ENCODE measurements at places on chromosomes 7 and 10.

DNA sequence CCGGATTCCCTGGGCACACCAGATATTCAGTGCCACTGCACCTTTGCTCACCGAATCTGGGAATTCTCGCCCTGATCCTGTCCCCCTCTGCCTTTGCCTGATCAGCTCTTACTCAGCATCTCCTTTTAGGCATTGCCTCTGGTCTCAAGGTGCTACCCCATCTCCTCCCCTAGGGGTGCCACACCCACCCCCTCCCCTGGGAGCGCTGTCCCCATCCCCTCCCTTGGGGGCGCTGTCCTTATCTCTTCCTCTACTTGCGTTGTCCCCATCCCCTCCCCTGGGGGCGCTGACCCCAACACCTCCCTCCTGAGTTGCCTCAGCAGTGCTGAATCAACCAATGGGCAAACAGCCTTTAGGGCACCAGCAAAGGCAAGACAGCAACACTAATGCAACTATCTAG, 686.9 kb upstream of the FOXK1 start:
- no peak for DNase-seq

DNA sequence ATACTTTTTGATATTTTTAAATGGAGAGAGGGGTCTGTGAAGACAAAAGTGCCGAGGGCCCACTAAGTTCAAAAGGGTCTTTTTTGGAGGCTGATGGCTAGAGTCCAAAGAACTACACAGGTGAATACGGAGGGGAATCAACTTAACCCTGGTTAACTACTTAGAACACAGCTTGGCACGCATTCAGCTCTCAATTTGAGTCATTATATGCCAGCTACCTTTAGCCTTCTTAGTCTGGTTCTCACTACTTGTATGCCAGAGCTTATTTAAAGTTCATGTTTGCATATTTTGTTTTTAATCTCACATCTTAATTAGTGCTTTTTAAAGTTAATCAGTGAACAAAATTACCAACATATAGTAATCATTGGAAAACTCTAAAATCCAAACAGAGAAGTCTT, 80.8 kb downstream of the VWDE start:
- no peak for DNase-seq

GRCh38 chr7:107118109-107118900, 50.5 kb upstream of the HBP1 start:
- DNase-seq, result no peak

- DNase-seq, result no peak
Measured at GRCh38 chr10:107899075-107899474, 734.6 kb upstream of the SORCS1 start.

DNA sequence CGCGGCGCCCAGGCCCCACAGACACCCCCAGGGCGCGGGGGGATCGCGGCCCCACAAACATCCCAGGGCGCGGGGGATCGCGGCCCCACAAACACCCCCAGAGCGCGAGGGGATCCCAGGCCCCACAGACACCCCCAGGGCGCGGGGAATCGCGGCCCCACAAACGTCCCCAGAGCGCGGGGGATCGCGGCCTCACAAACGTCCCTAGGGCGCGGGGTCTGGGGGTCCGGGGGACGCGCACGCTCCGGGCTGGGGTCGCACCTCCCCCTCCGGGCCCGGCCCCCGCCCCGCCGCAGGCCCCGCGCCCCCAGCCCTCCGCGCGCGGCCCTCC, 382 bp downstream of the DIP2C start:
- DNase-seq, result no peak

DNA sequence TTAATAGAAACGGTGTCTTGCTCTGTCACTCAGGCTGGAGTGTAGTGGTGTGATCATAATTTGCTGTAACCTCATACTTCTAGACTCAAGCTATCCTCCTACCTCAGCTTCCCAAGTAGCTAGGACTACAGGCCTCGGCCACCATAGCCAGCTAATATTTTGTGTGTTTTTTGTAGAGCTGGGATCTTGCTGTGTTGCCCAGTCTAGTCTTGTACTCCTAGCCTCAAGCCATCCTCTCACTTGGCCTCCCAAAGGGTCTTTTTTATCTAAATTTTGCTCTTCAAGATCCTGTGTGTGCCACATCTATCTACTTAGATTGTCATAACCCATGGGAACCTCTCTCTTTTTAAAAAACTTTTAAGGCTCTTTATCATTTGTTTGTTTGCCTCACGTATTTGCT, 50.5 kb downstream of the ANKIB1 start:
- no peak for DNase-seq

- no peak for DNase-seq
Measured at GRCh38 chr7:20140291-20141001, 76.7 kb downstream of the MACC1 start.

DNA sequence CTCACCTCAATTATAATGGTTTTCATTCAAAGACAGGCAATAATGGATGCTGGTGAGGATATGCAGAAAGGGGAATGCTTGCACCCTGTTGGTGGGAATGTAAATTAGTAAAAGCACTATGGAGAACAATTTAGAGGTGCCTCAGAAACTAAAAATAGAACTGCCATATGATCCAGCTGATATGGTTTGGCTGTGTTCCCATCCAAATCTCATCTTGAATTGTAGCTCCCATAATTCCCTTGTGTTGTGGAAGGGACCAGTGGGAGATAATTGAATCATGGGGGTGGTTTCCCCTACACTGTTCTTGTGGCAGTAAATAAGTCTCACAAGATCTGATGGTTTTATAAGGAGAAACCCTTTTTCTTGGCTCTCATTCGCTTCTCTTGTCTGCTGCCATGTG, 87.7 kb downstream of the TES start:
- no peak for DNase-seq

DNA sequence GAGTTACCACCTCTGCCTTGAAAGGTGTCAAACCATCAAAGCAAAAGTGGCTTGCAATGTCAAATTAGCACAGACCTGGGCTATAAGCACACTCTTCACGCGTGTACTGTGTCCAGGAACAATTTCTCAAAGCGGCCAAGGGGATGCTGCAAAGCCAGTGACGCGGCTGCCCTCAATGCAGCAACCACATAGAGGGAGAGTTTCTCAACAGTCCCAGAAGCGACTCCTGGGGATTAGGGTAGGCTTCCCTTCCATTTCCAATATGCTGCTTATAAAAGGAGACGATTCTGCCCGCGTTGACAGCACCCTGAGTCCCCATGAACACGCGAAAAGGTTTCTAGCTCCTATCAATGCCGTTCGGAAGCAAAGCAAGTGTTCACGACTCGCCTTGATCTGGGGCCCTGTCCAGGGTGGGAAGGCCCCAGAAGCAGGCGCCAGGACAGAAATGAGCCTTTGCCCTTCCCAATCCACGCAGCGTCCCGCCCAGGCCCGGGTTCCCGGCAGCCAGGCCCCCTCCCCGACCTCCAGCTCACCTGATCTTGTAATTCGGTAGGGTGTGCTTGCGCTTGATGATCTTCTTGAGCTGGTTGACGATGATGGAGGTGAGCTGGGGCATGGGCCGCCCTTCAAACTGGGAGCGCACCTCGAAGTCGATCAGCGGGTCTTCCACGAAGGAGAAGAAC, 1.3 kb downstream of the PDZD8 start:
- no peak for DNase-seq

DNA sequence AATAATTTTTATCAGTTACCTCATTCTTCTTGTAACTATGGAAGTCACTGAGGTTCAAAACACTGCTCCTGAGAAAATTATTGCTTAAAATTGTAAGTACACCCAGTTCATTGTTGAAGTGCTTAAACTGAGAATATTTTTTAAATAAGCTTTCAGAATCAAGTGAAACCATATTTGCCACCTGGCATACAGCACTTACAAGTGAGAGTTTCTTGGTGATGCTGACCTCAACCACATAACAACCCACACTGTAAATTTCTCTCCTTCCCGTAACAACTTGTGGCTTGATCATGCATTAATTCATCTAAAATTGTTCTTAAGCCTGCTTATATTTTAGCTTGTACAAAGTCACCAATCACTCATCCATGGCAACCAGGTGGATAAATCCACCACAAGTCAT, 34.0 kb downstream of the IMMP2L start:
- no peak for DNase-seq

DNA sequence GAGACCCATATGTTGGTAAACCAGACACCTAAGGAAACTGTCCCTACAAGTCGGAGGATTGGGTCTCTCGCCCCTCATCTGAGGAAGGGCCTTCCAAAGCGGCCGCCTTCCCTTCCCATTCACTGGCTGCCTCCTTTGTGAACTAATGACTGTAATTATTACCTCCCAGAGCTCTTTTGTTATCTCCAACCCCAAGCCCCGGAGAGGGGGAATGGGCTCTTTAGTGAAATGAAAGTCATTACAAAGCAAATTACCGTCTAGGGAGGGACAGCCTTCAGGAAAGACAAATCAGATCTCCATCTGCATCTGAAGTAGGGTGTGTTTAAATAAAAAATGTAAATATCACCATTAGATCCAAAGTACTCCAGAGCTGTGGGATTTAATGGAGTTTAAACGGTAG, 2.6 kb upstream of the GAD2 start:
- no peak for DNase-seq

DNA sequence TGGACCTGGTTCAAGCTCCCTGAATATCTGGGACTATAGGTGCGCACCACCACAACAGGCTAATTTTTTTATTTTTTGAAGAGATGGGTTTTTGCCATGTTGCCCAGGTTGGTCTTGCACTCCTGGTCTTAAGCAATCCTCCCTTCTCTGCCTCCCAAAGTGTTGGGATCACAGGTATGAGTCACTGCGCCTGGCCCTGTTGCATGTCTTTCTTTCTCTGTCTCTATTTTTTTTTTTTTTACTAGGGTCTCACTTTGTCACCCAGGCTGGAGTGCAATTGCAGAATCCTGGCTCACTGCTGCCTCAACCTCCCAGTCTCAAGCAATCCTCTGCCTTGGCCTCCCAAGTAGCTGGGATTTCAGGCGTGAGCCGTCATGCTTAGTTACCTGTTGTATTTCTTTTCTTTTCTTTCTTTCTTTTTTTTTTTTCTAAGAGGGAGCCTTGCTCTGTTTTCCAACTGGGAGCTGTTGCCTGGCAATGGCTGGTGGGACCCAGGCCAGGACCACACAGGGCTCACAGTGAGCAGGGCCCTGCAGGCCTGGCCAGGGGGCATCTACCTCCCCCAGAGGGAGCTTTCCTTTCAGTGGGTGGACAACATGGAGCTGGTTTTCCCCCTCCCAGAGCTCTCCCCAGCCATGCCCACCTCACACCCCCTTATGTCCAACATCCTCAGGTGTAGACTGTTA, 6.0 kb downstream of the MYL7 start:
- no peak for DNase-seq

- DNase-seq, result no peak
Measured at GRCh38 chr7:3461923-3462322, 160.9 kb downstream of the SDK1 start.

DNA sequence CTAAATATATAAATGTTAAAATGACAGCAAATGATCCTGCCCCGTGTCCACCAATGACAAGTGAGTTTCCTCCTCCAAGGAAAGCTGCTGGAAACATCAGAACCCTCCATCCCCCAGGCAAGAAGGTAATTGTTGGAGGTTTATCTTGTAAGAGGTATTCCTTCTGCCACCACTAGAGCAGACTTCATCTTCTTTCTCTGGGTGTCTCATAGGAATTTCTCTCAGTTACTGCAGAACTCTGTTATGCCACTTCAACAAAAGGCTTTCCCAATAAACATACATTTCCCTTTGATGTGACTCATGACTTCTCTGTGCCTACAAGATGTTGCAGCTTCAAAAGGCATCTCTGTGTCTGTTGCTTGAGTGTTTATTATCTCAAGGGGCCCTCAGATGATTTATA, 279.1 kb downstream of the BMPER start:
- DNase-seq, result no peak

DNA sequence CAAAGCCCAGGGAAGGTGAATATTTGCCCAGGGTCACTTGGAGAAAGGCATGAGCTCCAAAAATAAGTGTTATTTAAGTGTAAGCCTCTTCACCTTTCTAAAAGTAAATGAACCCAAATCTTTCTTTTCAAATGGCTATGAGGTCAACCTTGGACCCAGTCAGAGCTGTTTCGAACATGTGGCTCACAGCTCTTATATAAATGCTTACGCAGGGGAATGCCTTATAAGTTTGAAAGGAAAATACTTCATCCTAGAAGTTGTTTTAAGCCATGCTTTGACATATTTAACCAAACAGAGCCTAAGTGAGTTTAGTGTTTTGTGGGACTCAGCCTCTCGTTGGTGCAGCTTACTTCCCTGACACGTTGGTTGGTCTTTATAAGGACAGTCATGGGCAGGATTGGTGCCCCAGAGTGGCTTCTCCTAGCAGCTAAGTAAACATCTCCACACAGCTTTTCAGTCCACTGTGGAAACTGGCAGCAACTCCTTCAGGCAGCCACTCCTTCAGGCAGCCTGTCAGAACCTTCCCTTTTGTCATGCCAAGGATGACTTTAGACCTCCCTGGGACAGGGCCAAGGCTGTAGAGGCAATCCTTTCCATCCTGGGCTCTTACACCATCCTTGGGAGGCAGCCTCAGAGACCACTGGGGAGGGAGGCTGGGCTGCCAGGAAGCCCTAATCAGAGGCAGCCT, 43.6 kb downstream of the MINDY4 start:
- DNase-seq, result no peak

DNA sequence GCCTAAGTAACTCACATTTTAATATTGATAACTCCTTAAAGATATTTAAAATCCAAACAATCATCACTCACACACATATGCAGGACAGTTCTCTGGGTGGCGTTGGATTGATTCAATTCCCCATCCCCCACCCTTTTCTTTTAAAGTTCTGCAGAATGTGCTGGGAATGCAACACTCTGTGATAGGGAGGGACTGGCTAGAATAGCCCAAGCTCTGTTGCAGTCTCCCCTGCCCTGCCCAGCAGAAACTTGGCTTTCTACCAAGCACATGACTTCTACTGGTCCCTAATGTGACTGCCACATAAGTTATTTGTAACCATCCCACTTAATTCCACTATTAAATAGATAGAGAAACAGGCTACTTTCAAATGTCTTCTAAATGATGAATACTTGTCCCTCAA, 55.2 kb downstream of the TWIST1 start:
- DNase-seq, result no peak

DNA sequence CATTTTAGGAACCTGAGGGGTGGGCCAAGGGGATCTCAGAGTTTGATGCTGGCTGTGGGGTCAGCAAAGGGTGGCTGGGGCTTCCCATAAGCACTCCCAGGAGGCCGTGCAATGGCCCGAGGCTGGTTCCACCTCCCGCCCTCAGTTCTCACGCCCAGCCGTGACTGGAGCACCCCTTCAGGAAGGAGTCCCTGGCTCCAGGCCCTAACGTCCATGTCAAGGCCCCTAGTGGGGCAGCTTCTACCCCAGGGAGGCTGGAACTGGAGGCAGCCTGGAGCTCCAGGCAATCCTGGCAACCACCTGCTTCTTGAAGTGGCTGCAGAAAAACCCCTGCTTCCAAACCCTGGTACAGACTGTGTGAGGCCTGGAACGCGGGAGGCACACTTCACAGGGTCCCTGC, 165.5 kb downstream of the DIP2C start:
- no peak for DNase-seq

DNA sequence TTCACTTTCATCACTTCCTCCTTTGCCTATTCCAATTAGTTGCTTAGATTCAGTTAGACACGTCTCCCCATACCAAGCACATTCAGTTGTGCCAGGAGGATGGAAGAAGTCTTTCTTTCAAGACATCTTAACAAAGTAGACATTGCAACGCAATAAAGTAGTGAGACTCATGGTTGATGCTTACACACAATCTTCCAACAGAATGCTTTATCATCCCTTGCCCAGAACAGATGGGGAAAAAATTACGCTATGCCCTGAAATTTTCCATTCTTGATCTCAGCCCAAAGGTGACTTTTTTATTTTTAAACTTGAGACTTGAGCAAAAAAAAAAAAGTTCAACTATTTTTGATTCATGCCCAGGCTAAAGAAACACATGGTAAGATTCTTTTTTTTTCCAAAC, 74.9 kb downstream of the KCNMA1 start:
- DNase-seq, result no peak

GRCh38 chr7:101521430-101521925, 107.6 kb downstream of the MYL10 start:
- DNase-seq, result no peak

Data from esophagus squamous epithelium (tissue), 5 donors.